ENCODE measurements at places on chromosomes 2 and 18.

DNA sequence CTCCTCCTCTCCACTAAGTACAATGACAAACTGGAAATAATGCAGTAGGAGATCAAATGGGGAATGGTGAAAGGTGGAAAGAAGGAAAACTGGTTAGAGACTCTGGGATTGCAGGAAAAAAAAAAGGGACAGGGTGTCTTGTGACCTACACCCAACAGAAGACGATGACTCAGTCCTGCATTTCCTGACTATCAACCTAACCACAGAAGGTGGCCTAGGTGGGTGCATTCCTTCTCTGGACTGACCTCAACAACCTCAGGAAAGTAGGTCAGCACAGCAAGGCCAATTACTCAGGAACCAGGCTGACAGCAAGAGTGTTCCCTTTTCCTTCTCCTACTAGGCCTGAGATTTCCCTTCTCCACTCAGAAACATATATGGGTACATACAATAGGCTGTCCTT is 1386.4 kb upstream of the ZEB2 start:
- DNase-seq, result no peak

- DNase-seq, result no peak
Observed at GRCh38 chr2:120559401-120559800, 176.3 kb upstream of the GLI2 start.

GRCh38 chr2:54397426-54397825 is 58.7 kb upstream of the SPTBN1 start:
- DNase-seq, result no peak

- DNase-seq, result no peak
Observed at GRCh38 chr2:107542314-107542740, 284.4 kb upstream of the RGPD4 start.

DNA sequence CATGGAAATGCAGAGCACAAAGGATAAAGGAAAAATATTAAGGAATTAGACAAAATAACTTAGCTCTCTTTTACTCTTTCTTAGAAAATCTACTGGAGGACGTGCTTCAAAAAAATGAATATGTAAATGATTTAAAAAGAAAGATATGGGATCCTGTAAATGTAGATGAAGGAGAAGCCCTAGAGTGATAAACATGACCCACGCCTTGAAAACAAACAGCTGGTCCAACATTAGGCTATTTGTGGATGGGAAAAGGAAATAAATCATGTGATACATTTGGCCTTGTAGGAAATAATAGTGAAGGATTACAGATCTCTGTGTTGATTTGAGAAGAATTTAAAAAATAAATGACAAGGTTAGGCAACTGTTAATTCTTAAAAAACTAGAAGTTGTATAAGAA is 492.1 kb upstream of the SLC39A10 start:
- DNase-seq, result no peak

Measured in activated T-helper 1 cell treated with anti-CD3 and anti-CD28 coated beads, Interleukin-2, amount 50 U/mL, for 16 hours (primary cell).